Astrocyte of the cerebellum (primary cell): ENCODE measurements at places on chromosomes 4 and X.

DNA sequence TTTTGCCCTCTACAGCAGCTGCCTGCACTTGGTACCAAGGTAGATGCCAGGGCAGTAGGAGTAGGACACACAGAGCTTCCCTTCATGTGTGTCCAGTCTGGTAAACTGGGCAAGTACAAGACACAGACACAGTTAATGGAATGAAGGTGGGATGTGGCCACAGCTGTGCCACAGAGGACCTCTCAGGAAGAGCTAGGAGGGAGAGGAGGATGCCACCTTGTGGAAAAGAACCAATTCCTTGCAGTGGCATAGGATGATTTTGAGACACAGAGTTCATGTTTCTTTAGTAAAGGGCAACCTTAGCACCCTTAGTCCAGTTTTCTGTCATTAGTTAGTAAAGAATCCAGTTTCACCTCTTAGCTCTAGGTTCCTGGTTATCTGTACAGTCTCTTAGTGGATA lies 36.3 kb upstream of the TBC1D14 start:
- DNase-seq, result no peak

DNA sequence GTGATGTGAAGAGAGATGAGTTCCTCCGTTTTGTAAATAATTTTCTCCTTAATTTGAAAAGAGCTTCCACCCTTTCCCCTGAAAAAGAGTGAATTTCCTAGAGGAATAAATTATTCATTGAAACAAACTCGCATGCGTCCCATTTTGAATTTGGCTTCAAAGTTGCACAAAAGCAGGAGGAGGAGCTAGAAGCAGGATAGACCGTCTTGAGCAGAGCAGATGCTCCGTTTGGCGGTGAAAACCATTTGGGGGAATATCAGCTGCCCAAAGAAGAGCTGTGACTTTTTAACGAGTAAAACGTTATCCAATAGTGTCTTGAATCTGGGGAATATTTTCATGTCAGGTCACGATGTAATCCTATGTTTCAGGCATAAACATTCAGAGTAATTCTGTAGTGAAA lies 42.0 kb downstream of the FAM149A start:
- no peak for DNase-seq

- DNase-seq, result no peak
These were observed 28.7 kb downstream of the AP1S2 start for GRCh38 chrX:15825936-15826335.

DNA sequence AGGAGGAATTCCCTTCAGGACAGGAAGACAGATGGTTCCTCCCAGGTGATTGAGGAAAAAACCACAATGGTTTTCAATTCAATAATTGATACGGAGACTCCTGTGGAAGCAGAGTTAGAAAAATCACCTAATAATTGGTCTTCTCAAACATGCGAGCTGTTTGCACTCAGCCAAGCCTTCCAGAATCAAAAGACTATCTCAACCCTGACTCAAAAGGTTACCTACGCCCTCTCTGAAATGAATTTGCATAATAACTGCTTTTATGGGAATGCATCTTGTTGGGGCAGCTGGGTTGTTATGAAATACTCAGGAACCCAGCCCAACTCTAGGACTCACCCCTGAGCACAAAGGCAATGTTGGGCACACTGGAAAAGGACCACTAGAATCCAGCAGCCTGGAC lies 66.9 kb upstream of the ARSJ start:
- no peak for DNase-seq

GRCh38 chrX:30513284-30513683 lies 64.3 kb downstream of the TASL start:
- DNase-seq, result no peak

DNA sequence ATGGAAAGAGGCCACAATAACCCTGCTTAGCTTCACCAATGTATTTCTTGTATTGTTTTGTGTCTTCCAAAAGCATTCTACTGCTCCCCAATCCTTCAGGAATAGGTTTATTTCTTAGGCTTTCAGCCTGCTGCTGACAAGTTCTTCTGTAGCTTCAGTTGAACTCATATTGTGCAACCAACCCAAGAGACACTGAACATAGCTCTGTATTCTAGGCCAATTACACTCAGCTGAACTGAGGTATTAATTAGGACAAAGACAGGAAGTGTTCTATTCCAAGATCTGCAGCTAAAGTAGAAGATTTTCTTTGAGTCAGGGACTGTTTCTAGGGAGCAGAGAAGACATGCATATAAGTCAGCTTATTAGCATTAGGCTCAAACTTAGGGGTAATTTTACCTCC lies 151.8 kb downstream of the LHFPL1 start:
- DNase-seq, result no peak

DNA sequence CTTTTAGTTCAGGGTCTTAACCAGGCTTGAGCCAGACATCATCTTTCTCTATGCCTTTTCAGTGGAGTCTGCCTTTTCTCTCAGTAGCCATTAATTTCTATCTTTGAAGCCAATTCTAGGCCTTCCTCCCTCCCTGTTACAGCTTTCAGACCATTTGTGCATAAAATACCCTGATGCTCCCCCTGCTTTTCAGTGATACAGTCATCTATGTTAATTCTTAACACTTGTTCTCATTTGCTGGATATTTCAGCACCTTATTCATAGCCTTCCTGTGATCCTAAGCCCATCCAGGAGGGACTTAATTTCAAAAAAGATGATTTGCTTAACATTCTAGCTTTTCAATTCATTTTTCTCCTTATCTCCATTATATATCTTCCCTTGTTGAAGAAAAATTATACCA lies 42.3 kb downstream of the ANXA10 start:
- no peak for DNase-seq

DNA sequence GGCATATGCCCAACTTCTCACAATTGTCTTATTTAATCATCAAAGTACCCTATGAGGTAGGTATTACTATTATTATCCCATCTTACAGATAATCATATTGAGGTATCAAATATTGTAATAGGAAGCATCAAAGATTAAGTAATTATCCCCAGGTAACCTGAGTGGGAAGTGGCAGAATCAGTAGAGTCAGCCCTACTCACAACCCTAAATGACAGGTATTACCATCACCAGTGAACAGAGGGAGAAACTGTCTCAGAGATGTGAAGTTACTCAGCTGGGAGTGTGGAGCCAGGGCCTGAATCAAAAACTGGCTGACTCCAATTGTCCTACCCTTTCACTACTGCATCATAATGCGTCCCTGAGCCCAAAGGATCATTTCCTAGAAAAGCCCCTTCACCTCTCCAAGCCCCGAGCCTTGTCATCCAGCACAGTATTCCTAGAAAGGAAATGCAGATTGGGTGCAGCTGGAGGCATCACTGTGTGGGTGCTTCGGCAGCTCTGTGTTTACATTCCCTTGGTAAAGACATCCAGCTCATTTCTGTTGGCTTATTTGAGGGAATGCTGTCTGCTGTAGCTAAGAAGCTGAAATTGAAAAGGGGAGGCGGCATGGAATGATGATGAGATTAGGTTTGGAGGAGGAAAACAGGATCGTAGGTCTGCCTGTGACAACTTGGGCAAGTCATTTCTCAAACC lies 72.8 kb downstream of the DHX15 start:
- DNase-seq, result no peak

DNA sequence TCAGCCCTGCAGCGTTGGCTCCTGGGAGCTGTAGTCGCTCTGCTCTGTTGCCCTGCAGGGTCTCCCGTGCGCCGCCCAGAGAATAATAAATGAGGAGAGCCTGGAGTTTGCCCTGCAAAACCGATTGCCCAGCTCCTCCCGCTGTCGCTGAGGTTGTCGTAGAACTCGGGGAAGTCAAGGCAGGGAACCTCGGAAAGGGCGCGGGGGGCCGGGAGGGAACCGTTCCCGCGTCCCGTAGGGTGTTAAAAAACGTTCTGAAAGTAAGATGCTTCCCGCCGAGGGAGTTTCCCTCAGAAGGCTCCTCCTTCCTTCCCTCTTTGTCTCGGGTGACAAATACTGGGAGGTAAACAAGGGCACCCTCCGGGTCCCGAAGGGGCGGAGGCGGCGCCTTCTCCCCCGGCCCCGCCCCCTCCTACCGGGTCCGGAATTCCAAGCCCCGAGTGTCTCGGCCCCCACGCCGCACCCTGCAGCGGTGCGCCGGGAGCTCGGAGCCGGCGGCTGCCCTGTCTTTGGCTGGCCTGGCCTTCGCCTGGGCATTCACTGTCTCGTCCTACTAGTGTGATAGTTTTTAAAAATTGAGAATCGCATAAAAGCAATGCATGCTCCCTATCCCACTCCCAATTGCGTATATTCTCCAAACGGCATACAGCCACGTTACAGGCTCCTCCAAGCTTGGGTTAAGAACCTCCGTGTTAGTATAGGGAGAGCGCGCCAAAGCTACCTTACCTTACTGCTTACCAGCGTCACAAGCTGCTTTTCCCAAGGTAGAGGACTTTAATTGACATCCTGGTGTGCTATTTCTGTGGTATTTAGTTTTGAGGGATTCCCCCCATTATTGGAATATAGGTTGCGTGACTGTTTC lies 964 bp upstream of the HMGB2 start:
- DNase-seq, result peak; percentile 29

DNA sequence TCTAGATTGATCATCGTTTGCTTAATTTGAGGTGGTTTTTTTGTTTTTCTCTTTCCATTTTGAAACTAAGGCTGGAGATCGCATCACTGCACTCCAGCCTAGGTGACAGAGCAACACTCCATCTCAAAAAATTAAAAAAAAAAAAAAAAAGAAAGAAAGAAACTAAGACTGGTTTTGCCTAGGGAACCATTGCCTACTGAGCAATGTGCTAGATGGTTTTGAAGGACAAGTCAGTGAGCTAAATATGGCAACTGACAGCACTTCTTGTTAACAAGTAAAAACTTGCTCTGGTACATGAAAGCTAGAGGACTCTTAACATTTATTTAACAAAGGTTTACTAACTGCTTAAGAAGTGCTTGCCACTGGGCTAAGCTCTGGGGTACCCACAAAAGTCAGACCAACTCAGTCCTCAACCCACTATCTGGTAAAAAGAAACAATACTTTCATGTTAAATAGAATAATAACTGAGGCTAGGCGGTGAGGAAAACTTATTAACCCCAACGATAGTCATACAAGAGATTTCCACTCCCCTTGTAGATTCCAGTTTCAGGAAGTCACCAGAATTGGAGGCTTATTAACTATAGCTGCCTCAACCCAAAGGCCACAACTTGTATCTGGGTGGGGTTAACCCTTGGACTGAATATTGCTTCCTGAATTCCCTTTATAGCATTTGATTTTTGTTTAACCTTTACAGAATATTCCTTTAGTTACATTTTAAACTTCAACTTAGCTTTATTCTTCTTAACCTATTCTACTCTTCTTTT lies 111.6 kb downstream of the FRYL start:
- DNase-seq, result no peak

DNA sequence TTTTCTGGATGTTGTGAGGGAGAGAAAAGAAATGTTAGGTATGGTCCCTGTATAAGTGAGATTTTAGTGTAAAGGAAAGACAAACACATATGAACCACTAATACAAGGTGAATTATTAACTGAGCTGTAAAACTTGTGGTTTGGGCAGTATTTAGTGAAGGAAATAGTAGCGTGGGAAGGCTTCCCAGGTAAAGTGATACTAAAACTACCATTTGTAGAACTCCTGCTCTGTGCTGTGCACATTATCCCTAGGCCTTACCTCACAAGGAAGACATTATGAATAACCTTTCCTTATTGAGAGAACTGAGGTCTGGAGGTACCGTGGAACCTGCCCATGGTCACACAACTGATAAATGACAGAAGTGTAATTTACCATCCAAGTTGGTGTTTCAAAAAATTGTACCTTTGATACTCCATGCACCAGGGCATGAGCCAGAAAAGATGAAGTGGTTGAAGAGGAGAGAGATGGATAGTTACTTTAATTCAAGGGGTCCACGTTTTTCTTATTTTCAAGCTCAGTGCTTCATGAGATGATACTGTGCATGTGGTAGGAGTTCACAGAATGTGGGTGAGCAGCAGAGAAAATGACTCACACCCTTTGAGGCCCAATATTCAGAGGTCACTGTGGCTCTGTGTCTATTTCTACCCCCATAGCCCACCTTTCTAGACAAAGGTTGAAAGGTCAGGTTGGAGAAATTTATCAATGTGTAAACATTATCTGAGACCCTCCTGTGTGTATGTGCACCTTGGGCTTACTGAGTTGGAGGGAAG lies 2.6 kb upstream of the VSIG4 start:
- DNase-seq, result no peak

GRCh38 chrX:82218361-82218760 lies 1016.5 kb downstream of the SH3BGRL start:
- no peak for DNase-seq

DNA sequence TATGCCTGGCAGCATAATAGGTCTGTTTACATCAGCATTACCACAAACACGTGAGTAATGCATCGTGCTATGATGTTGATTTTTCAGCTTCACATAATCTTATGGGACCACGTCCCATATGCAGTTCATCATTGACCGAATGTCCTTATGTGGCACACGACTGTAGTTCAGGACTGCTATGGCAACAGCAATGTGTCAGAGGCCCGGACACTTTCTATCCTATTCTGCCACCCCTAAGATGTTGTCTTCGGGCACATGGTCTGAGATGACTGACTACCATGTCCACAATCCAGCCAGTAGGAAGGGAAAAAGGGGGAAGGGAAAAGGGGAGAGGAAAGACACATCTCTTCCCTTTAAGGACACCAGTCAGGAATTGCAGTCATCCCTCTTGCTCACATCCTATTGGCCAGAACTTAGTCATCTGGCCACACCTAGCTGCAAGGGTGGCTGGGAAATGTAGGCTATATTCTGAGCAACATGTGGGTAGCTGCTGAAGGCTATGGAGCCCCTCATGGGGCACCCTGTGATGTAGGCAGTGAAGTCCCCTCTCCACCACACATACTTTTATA lies 196.0 kb upstream of the RBPJ start:
- no peak for DNase-seq

DNA sequence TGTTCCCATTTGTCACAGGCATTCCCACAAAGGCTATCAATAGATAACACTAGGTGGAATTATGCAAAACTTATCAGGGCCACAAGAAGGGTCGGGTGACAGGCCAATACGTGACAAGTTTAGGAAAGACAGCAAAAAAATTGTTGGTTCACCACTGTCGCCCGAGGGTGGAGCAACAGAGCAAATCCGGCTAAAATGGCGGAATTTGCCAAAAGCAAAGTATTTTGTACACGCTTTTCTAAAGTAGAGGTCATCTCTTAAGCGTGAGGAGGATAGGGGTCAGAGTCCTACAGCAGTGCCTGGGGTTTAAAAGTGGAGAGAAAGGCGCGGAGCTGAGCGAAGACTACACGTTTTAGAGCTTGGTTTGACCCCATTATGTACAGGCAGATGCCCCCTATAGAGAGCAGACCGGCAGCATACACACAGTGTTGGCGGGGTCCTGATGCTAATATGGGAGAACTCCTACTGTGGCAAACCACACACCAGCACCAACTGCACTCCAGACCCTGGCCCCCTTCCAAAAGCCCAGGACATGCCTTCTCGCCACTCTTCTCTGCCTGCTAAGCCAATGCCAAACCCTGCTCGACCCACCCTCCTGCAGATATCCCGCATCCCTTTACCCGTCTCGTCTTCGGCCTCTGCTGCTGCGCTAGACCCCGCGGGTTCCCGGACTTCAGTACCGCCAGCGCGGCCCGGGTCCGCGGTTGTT lies 733 bp downstream of the CCNA2 start:
- DNase-seq, result no peak

DNA sequence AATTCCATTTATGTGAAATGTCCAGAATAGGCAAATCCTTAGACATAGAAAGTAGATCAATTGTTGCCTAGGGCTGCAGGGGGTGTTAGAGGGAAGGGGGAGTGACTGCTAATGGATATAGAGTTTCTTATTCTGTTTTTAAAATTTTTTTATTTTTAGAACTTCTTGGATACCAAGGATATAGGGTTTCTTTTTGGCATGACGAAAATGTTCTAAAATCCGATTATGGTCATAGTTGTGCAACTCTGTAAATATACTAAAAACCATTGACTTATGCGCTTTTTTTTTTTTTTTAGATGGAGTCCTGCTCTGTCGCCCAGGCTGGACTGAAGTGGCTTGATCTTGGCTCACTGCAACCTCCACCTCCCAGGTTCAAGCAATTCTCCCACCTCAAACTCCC lies 125.2 kb upstream of the USP9X start:
- no peak for DNase-seq
